ENCODE measurements at places on chromosomes 1 and 21.
A peak's percentile ranks its signal among the peaks of the same experiment; 100 is the strongest.

GRCh38 chr21:26587736-26588201 lies 14.7 kb upstream of the CYYR1 start:
- DNase-seq: peak; percentile 17

DNA sequence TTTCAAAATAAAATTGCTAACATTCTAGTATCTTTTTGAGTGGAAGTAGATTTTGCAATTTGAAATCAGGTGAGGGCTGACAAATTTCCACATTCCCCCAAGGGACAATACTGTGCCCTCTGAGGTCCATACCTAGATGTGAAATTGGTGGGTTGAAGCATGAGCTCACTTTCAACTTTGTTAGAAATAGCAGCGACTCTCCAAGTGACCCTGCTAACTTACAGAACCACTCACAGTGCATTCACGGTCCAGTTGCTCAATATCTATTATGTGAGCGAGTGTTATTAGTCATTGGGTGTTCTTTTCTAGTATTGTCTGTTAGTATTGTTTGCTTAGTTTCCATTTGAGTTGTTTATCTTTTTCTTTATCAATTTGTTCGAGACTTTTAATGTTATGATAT lies 53.6 kb upstream of the ASB17 start:
- peak; percentile 7 for DNase-seq

DNA sequence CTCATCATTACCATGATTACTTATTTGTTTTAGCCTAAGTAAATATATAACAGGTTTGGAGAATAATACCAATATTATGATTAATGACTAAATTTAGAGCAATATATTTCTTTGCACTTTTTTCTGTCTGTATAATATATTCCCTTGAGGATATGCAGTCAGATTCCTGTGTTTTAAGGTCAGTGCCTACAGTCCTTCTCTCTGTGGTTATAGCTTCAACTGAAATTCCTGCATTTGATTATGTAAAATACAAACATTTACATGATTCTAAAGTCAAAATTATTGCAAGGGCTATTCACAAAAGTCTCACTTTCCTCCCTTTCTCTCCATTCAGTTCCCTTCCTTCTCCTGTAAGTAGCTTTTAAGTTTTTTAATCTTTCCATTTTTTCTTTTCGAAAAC lies 142.9 kb upstream of the COL6A1 start:
- no peak for DNase-seq

- no peak for DNase-seq
Measured at GRCh38 chr1:239763850-239764249, 327.8 kb upstream of the FMN2 start.

DNA sequence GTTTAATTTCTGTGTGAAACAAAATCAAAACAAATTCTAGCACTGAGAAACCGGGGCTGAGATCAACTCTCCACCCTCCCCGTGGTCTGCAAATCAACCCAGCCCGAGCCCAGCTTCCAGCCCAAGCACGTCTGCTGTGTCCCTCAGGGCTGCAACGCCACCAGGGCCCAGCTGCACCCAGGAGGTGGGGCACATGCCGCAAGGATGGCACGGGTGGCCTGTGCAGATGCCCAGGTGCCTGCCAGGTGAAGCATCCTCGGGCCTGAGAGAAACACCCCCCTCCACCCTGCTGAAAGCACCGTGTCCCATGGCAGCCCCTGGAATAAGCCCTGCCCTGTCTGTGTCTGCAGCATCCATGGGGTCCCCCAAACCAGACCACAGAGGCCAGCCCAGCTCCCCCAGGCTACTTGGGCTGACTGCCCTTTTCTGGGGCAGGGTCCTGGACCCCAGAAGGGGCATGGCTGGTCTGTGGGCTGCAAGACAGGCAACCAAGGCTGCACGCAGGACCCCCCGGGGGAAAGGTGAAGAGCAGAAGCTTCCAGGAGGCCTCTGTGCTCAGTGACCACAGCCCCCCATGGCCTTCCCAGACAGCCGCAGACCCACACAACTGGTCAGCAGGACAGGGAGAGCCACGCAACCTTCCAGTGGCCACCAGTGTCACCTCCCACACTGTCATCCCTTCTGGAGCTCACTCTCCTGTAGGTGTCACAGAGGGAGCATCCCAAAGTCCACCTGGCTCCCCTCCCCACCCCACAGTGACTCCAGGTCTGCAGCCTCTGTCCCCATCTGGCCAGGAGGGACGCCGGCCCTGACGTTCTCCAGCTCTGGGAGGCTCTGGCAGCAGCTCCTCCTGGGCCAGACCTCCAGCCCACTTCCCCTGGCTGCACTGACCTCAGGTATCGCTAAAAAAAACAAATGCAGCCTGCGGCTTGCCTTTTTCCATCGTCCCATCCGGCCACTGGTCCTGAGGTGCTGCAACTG lies 7.7 kb downstream of the WNT9A start:
- DNase-seq: no peak
